ENCODE measurements at places on chromosomes 7 and 10.

DNA sequence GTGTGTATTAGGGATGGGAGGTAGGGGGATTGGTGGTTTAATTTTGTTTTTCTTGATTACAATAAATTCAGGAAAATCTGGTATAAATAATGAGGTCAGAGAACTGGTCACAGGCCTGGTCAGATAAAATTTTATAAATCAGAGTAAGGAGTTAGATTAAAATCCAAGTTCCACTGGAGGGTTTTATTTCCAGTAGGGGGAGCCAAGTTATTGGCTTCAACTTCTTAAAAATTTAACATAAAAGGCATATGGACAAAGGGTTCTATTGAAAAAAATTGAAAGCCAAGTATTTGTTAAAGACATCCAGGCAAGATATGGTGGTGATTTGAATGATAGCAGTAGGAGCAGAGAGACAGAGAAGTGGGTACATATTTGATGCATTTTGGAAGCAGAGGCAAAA is 763.3 kb downstream of the SORCS1 start:
- DNase-seq: no peak

GRCh38 chr10:97916586-97916985 is 66.9 kb downstream of the GOLGA7B start:
- DNase-seq: no peak

DNA sequence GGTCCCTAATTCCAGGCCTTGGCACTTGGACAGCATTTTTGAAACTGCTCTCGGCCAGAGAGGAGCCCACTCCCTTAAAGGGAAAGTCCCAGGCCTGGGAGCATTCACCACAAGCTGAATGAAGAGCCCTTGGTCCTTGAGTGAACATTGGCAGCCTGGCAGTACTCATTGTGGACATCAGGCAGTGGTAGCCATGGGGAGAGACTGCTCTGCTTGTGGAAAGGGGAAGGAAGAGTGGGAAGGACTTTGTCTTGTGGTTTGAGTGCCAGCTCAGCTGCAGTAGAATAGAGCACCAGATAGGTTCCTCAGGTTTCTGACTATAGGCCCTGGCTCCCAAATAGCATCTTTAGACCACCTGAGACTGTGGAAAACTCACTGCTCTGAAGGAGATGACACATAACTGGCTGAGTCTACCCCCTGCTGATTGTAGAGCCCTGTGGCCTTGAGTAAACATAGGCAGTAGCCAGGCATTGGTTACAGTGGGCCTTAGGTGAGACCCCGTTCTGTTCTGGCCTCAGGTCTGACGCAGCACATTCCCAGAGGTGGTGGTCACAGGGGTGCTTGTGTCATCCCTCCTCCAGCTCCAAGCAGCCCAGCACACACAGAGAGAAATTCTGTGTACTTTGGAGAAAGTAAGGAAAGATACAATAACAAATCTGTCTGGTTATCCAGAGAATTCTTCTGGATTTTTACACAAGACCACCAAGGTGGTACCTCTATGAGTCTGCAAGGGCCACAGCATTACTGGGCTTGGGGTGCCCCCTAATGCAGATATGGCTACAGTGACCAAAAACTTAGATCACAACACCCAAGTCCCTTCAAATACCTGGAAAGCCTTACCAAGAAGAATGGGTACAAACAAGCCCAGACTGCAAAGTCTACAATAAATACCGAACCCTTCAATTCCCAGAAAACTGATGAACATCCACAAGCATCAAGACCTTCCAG is 153.8 kb downstream of the GNAI1 start:
- peak; percentile 98 for DNase-seq

DNA sequence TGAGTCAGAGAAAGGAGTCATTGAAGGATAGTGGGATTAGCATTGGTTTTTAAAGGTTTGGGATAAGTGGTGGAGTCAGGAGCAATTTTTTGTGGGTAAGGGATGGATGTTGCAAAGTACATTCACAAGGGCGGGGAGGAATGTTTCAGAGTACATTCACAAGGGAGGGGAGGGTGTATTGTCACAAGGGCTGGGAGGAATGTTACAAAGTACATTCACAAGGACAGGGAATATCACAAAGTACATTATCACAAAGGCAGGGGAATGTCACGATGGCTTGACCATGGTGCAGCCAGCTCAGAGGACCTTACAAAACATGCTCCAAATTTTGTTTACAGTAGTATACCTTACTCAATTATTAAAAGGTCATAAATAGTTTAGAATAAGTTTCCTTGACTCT is 30.3 kb downstream of the C1GALT1 start:
- peak; percentile 8 for DNase-seq

- DNase-seq: no peak
Measured at GRCh38 chr10:117942226-117942625, 104.5 kb downstream of the RAB11FIP2 start.

DNA sequence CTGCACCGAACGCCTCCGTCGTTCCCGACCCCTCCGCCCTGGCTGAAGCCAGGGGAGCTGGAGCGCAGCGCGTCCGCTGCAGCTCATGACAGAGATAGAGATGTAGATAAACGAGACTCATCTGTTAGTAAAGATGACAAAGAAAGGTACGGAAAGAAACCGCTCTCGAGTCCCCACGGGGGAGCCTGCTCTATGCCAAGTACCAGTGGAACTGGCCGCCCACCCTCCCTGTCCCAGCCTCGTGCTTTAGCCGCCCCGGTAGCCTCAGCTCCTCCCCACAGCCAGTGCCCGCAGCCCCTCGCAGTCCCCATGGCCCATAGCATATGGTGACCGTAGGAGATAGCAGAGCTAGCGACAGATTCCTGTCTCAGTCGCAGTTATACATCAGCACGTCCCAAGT is 344.7 kb upstream of the GALNT17 start:
- no peak for DNase-seq

DNA sequence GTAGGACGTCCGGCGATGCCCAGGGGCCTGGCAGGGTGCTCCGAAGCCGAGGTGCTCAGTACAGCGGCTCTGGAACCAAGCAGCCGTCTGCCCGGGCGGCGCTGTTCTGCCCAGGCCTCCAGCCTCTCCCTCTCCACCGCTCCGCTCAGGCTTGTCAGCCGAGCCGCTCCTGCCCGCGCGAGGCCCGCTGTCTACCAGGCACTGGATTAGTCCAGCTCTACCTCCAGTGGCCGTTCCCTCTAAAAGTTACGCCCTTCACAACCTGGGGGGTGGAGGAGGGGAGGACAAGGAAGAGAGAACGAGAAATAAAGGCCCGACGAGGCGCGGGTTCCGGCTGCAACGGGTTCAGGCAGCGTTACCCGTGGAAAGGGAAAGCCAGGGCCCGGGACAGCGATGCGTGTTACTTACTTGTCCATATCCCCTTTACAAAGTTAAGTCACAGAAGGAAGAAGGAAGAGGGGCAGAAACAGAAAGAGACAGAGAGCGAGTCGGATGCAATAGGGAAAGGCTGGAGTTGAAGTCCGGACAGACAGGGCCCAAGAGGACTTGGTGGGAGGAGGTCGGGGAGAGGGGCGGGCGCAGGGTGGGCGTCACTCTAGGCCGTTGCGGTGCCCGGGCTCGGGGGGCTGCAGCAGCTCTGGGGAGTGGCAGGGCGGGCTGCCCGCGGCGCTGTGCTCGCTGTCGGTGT is 2.8 kb downstream of the SP8 start:
- DNase-seq: no peak

DNA sequence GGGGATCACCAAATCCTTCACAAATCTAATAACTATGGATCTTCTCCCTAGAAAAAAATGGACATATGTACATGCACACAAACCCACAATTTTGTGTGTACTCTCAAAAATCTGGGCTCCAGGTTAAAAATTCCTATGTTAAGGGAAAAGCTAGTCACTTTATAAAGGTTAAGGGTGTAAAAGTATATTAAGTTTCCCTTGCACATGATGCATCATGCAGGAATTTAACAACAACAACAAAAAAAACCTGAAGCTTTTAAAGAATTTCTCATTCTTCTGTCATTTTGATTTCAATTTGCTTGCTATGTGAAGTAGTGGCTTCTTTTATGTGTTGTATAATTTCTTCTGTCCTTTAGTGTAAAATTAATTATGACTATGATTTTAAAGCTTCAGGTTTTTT is 123.7 kb downstream of the CNOT4 start:
- no peak for DNase-seq

DNA sequence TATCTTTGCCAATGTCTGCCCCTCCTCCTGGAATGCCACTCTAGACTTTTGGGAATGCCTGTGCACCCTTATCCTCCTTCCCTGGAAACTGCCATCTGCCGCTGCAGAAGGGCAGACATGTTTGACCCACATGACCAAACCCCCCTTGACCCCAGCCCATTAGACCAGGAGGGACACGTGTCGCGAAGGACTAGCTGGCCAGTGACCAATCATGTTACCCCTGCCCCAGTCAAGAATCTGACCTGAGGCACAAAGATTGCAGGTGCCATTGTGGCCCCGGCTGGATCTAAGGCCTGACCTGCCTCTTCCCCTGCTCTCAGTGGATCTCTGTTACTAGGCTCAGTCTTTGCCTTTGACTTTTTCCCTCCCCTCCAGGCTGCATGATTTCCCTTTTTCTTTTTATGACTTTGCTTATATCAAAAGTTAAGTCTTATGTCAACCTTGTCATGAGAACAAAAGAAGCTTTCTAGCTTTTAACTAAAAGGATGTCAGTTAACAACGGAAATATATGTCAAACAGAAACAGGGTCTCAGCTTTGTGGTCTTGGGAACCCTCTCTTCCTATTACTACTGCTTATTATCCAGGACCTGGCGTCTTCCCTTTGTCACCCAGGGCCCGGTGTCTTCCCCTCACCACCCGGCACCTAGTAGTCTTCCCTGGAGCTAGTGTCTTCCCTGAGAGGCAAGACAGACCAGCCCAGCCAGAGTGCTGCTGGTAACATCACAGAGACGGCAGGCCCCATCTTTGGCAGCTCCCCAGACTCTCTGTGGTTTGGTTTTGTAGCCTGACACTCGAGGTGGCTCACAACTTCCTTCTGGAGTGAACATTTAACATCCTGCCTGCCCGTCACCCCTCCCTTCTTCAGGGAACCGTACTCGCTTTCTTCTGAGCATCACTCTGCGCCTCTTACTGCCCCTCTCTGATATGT is 24.4 kb upstream of the PPIF start:
- peak; percentile 92 for DNase-seq

DNA sequence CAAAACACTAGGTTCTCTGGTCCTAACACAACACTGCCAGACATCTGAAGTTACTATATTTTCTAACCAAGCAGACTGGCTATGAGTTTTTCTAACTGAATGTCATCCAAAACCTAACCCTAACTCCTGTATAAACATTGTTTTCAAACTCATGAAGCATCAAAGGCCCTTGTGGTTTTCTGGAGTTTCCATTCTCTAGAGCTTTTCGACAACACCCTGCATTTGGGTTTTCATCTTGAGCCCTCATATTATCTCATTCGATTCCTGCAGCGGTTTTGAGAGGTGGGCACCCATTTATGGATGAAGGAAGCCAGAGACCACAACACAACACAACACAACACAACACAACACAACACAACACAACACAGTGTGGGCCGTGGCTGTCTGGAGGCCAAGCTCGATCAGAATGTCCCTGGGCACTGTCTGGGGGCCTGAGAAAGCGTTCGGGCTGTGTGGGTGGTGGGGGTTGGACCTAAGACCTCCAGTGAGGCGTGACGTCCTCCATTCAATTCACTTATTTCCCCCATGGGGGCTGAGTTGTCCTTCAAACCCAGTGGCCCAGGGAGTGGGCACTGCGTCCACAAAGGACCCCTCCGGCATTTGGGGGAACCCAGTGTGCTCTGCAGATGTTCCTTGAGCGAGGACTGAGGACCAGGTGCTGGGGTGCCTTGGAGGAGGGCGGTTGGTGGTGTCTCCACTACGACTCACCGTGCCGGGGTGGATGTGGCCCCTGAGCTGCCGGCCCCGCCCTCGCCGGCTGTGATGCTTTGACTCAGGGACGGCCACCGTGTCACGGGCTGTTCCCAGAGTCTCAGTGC is 490.4 kb downstream of the DNAJB6 start:
- no peak for DNase-seq

- DNase-seq: no peak
Measured at GRCh38 chr7:24133691-24134090, 150.3 kb upstream of the NPY start.

- no peak for DNase-seq
Measured at GRCh38 chr7:125436220-125436619, 506.6 kb upstream of the POT1 start.

Measured in brain microvascular endothelial cell (primary cell).